RCC 7860 (cell line): ENCODE measurements at places on chromosomes 7 and 10.
A peak's percentile ranks its signal among the peaks of the same experiment; 100 is the strongest.

DNA sequence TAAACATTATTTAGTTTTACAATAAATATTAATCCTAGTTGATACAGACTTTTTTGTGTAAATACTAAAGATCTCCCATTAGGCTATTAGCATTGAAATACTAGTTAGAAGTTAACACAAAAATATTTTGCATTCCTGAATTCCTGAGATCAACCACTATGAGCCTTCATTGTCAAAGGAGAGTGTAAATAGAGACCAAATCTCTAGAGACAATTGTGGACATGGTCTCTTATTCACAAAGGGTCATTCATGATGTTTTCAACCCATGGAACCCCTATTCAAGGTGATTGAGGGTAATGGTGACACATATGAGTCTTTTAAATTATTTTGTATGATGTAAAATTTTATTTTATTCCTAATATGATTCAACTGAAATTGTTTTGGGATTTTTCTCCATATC is 1454.8 kb upstream of the LRRTM3 start:
- DNase-seq, result no peak

- no peak for DNase-seq
These were observed 29.7 kb downstream of the CCDC6 start for GRCh38 chr10:59876695-59877094.

- no peak for DNase-seq
These were observed 67.2 kb downstream of the TPST1 start for GRCh38 chr7:66272321-66272720.

GRCh38 chr10:49242604-49243003 is 54.4 kb upstream of the TMEM273 start:
- no peak for DNase-seq

DNA sequence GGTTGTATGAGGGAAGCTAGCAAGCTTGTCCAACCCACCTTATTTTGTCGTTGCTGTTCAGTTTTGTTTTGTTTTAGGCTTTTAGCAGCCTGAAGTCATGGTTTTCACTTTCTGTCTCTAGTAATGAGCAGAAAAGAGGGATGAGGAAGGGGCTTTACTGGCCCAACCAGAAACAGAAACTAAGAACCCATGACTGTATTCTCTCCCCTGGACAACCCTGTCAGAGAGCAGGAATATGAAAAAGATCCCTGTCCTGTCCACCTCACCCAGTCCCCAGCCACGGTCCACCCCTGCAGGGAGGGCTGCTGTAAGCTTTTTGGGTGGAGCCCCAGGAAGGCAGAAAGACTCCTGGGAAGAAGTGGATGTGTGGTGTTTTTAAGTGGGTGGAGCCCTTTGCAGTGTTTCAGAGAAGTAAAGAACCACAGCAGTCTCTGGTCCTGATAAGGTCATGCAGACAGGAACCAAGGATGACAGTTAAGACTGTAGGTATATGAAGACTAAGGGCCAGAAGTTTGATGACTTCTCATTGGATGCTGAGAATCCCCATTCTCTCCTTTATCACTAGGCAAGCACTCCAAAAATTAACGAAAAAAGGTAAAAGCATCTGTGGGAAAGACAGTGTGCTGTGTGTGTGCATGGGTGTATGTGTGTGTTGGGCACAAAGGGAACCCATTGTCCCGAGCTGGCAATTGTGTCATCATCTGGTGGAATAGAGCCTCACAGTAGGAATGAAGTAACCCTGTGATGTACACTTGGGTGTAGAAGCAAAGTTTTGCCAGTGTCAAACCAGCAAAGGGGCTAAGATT is 13.8 kb downstream of the MRPL32 start:
- no peak for DNase-seq

GRCh38 chr7:108326938-108327337 is 129.3 kb downstream of the NRCAM start:
- DNase-seq, result no peak

DNA sequence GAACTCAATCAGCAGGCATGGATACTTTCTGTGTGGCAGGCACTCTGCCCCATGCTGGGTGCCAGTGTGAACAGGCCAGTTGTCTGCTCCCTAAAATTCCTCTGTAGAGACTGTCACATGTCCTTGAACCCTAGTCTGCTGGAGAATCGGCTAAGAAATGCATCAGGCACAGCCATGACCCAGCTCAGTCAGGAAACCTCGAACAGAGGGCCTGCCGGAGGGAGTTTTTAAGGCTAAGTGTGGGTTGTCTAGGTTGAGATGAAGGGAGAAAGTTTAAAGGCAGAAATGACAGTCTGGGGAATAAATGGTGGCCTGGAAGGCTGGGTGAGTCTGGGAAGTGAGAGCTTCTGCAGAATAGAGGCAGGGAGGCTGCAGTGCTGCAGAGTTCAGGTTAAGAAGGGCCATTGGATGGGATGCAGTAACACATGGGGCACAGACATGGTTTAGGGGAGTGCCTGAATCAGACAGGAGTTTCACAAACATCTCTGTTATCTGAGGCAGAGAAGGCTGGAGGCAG is 45.3 kb downstream of the WDFY4 start:
- no peak for DNase-seq

DNA sequence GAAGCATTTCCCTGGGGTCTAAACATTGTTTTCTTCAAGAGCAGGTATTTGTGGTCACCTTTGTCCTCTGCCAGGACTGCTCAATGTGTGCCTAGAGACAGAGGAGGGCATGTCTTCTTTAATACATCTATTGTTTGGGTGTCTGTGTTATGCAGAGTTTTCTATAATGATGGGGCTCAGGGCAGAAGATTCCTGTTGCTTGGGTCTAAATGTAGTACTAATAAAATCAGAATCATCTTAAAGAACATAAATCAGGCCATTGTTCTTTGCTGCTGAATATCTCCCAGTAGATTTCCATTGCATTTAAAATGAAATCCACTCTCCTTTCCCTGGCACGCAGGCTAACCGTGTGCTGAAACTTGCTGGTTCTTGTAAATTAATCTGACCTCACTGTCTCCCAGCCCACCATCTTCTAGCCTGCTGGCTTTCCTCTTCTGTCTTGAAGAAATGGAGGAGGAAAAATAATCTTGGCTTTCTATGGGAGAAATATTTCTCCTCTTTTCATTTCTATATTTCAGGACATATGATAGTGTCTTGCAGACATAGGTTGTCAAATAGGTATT is 1396.8 kb downstream of the GATA3 start:
- no peak for DNase-seq

GRCh38 chr10:115696747-115697146 is 576.3 kb downstream of the GFRA1 start:
- no peak for DNase-seq

DNA sequence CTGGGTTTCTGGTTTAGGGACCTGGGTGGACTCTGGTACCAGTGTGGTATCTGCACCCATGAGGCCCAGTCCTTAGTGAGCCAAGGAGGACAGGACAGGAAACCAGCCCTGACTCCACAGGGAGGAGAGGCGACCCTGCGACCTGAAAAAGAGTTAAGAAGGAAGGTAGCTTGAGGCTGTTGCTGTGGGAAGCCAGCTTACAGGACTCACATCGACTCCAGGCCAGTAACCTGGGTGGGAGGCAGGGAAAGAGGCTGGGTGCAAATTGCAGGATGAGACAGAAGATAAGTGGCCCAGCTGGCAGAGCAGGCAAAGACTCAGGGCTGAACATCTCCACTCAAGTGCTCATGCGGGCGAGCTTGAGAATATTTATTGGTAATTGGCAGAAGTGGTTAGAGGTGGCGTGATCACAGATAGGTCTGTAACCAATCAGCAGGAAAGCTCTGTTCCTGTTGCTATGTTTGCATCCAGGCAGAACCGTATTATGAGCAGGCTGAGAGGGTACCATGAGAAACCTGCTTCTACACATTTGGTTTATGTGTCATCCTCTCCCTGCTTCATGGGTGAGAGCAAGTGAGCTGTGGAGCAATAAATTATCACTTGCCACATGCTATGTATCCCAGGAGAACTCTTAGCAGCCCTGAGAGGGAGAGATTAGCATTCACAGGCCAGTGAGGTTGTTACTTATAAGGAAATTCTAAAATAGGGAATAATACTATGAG is 11.0 kb downstream of the TLL2 start:
- peak; percentile 85 for DNase-seq

DNA sequence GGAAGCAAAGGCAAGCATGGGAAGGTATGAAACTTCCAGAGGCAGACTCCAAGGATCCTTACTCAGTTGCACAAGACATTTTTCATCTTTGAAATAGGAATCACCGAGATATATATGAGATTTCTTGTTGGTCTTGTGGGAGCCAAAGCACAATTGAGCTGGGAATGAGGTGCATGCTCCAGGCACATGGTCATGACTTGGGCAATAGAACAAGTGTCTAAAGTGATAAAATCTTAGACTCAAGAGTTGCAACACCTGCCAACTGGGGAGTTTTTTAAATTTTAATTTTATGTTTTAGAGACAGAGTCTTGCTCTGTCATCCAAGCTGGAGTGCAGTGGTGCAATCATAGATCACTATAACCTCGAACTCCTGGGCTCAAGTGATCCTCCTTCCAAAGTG is 169.5 kb upstream of the ADCY1 start:
- no peak for DNase-seq

DNA sequence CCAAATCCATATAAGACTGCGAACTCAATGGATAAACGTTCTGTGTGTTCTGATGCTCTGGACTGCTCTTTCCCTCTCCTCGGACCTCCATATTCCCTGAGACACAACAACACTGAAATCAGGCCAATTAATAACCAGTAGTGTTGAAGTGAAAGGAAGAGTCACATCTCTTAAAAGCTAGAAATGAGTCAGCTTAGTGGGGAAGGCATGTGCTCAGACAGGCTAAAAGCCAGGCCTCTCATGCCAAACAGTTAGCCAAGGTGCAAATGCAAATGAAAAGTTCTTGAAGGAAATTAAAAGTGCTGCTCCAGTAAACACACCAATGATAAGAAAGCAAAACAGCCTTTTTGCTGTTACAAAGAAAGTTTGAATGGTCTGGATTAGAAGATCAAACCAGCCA is 29.3 kb downstream of the TNS3 start:
- peak; percentile 50 for DNase-seq

- DNase-seq, result peak; percentile 54
These were observed 120.6 kb downstream of the LYZL1 start for GRCh38 chr10:29409241-29410054.

DNA sequence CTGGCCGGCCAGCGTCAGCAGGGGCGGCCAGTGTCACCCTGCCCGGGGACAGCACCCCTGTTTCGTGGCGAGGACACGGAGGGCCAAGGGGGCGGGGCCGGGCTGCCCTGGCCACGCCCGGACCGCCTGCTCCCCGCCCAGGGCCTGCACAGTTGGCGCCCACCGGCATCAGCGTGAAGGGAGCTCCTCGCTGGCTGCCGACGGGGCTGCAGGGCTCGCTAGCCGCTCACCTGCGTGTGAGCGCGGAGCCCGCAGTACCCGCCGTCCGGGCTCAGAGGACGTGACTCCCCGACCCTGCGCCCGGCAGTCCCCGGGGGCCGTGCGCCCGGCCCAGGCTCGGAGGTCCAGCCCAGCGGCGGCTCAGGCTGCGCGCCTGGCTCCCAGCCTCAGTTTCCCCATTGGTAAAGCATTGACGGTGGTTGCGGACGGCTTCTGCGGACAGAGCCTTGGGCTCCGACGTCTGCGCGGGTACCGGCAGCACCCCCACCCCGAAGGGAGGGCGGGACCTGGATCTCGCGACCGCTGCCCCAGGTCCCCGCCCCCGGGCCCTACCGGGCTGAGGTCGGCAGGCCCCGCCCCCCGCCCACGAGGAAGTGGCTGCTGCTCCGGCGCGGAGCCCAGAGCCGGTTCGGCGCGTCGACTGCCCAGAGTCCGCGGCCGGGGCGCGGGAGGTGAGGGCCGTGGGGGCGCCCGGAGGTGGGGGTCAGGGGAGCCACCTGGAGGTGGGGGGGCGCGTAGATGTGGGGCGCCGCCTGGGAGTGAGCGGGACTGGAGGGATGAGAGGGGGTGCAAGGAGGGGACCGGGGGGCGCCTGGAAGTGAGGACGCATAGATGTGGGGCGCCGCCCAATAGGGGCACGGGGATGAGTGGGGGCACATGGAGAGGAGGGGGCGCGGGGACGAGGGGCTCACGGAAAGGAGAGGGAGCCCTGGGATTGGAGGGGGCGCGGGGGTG is at the start of gene ARPC1B:
Gene ARPC1B, plus strand, starts transcription at position 620 of the 954 bp plus-strand sequence. CDS start 10,985 bp downstream, outside the sequence.
- DNase-seq, result peak; percentile 71

DNA sequence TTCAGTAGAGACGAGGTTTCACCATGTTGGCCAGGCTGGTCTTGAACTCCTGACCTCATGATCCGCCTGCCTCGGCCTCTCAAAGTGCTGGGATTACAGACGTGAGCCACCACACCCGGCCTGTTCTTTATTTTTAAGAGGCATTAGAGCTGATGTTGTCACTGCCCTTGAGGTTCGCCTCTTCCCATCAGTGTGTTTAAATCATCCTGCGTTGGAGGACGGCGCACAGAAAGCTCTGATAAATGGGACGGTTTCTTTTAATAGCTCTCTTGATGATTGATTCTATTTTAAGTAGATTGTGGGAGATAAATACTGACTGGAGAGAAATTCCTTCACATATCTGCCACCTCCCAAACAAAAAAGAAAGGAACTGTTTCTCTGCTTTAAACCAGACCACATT is 29.0 kb downstream of the UPP1 start:
- DNase-seq, result no peak

DNA sequence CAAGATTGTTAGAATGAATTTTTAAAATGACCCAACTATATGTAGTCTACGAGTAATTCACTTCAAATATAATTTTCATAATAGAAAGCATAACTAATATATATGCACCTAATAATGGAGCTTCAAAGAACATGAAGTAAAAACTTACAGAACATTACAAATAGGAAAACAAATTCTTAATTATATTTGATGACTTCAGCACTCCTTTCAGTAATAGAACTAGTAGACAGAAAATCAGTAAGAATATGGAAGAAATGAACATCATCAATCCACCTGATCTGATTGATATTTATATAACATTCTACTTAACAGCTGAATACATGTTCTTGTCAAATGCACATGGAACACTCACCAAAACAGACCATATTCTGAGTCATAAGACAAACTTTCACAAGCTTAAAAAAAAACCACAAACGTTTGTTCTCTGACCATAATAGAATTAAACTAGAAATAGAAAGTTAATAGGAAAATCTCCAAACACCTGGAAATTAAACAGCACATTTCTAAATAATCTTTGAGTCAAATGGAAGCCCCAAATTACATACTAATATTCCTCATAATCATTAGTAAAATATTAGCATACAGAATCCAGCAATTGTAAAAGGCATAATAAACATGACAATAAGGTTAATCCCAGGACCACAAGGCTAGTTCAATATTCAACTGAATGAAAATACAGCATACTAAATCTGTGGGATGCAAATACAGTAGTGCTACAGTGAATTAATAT is 48.0 kb downstream of the BRAF start:
- peak; percentile 62 for DNase-seq

DNA sequence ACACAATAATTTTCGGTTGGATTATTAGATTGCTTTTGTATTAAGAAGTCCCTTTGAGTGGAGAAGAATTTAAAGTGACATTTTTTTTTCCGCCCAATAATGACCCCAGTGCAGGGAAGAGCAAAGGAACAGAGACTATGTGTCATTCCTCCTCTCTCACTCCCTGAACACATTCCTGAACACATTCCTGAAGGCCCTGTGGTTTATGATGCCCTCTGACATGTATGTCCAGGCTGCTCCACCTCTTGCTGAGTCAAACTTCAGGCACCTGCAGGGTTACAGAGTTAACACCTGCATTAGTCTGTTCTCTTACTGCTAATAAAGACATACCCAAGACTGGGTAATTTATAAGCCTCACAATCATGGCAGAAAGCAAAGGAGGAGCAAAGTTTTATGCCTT is 704.0 kb upstream of the LRRN3 start:
- DNase-seq, result peak; percentile 94
